DMS 273 treated with DMSO at 0.1 percent for 48 hours (cell line): ENCODE measurements at places on chromosomes 5 and 9.
A peak's percentile ranks its signal among the peaks of the same experiment; 100 is the strongest.

- no peak for DNase-seq
Measured at GRCh38 chr9:71465392-71465791, 302.9 kb downstream of the CEMIP2 start.

GRCh38 chr5:127941646-127942045, 141.9 kb upstream of the SLC12A2 start:
- peak; percentile 57 for DNase-seq

- DNase-seq: no peak
Measured at GRCh38 chr5:14364096-14364495, 217.5 kb upstream of the OTULINL start.

DNA sequence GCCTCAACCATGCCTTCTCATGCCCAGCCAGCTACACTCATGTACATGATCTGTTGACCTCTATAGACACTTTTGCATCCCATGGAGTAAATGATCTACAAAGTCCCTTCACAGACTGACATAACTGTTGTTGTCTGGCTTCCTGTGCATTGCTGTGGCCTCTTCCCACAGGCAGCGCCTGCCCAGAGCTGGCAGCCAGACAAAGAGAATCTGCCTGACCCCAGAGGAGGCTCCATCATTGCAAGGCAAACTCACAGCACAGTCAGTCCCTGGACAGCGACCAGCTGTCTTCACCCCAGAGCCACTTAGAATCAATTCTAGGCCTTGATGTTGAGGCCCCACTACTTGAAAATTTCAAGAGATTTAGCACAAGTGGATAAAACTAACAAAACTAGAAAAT, 65.5 kb downstream of the INSYN2B start:
- no peak for DNase-seq

DNA sequence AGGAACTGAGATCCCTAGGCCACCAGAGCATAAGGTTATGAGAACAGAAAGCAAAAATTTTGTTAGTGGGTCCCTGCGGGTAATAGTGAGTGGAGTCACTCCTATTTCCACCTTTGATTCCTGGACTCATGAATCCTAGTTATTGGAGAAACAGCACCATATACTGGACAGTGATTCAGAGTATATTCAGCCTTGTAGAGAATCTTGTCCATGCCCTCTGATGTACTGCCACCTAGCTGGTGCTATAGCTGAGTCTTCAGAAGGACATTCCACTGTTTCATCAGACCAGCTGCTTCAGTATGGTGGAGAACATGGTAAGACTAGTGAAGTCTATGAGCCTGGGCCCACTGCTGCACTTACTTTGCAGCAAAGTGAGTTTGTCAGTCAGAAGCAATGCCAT, 25.0 kb upstream of the ITGA2 start:
- DNase-seq: no peak
